Smooth muscle cell of the brain vasculature (primary cell): ENCODE measurements at places on chromosomes 2 and 18.

GRCh38 chr2:191740759-191741158, 62.8 kb downstream of the NABP1 start:
- no peak for DNase-seq

DNA sequence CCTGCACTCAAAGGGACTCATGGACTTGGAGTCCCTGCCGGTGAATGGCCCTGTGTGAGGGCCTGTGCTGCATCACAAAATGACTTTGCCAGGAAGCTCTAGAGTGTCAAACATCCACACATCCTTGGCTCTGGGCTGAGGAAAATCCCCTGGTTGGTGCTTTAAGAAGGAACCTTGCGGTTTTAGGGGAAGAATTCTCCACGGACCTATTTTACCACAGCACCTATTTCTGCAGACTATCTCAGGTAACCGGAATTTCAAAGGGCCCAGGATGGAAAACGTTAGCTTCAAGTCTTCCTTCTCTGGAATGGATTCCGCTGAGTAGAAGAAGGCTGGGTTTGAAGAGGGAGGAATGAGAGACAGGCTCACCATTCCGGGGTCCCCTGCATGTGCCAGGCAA, 166.2 kb downstream of the ALK start:
- DNase-seq = no peak

DNA sequence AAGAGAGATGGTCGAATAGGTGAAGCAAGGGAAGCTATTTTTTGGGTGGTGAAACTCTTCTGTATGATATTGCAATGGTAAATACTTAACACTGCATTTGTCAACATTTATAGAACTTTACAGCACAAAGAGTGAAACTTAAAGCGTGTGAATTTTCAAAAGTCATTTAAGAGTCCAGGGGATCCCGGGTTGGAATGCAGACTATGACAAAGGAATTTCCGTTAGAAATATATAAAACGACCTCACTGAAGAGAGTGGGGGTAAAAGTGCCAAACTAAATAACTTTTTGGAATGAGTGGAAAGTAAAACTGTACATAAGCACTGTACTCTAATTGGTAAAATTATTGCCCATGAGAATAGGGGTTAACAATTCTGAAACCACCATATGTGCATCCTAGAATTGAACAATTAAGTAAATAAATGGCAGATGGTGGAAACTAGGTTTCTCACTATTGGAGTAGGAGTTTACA, 191.0 kb upstream of the FN1 start:
- no peak for DNase-seq

- DNase-seq = no peak
Observed at GRCh38 chr2:226050822-226051221, 651.3 kb downstream of the NYAP2 start.

DNA sequence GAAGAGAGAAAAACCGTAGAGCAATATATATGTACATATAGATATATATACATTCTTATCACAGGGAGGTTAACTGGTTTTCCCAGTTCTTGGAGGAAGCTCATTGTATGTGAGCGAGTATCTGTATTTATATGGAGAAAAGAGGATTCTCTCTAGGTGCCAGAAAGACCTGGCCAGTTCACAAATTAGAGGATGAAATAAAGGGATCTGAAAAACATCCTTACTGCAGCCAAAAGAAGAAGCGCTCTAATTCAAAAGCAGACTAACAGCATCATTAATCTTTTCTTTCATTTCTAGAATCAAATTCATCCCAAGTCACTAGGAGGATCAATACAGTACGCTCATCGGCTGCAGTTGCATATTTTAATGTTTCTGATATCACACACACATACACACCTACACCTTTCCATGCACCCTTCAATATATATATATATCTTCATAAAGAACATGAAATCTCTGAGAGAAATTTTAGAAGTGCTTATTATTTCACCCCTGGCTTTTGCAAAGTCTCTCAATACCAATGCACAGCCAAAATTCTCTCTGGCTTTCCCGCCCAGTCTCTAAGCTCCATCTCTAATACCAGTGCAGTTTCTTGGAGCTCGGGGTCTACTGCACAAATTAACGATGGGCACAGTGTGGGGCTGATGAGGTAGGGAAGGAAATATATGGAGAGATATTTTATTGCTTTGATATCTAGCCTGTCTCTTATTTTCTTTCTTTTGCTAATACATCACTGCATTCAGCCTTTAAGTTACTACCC, 731 bp downstream of the NRXN1 start:
- no peak for DNase-seq

GRCh38 chr2:86786001-86786536, 4.6 kb downstream of the CD8A start:
- no peak for DNase-seq

- no peak for DNase-seq
Observed at GRCh38 chr2:205849136-205849535, 166.8 kb downstream of the NRP2 start.

DNA sequence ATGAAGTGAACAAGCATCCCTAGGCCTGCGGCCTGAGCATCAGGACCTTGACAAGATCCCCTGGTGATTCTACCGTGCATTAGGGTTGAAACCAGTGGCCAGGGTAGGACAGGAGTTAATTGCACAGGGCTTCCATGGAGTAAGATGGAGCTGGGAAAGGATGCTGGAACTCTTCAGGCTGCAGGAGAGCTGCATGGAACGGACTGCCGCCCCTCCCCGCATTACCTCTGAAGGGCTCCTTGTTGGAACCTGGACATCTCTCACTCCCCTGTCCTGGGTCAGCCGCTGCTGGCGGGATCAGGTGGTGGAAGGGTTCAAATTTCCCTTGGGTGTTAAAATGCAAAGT, 156.6 kb upstream of the ID2 start:
- DNase-seq = no peak

GRCh38 chr2:203578759-203579643, 43.9 kb upstream of the RAPH1 start:
- no peak for DNase-seq

DNA sequence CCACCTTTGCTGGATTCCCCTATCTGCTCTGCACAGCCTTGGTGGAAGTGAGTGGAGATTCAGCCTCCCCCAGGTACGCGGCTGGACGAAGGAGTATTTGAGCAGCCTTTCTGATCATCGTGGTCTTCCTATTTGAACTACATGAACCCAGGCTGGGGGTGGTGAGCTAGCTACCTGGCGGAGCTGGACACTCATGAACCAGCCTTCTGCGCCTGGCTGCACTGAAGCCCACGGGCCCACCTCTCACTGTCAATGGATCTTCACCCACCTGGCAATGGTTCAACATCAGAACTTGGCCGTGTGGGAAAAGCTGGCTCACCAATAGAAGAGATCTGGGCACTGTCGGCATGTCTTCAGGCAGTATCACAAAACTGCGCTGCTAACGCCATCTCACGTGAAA, 35.4 kb downstream of the ANKMY1 start:
- no peak for DNase-seq

GRCh38 chr2:165533331-165533730, 63.8 kb downstream of the CSRNP3 start:
- DNase-seq = no peak

DNA sequence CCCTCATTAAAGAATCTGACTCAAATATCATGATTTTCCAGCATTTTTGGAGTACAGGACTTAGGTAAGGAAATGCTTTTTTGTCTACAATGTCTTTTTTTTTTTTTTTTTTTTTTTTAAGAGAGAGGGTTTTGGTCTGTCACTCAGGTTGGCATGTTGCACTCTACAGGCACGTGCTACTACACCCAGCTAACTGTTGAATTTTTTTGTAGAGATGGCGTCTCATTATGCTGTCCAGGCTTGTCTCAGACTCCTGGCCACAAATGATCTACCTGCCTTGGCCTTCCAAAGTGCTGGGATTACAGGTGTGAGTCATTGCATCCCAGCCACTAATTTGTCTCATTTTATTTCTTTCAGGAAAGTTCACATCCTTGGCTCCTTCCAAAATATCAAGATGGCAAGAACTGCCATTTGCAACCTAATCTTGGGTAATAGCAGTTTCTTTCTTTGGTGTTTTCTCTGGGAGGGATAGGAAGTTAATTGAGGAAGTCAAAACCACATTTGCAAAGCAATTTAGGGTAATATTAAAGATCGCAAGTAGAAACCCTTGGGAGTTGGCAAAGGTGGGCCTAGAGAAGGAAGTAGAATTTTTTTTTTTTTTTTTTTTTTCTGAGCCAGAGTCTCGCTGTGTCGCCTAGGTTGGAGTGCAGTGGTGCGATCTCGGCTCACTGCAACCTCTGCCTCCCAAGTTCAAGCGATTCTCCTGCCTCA, 15.5 kb downstream of the PNO1 start:
- DNase-seq = no peak

GRCh38 chr2:37283207-37283606, 41.4 kb downstream of the PRKD3 start:
- peak; percentile 54 for DNase-seq

DNA sequence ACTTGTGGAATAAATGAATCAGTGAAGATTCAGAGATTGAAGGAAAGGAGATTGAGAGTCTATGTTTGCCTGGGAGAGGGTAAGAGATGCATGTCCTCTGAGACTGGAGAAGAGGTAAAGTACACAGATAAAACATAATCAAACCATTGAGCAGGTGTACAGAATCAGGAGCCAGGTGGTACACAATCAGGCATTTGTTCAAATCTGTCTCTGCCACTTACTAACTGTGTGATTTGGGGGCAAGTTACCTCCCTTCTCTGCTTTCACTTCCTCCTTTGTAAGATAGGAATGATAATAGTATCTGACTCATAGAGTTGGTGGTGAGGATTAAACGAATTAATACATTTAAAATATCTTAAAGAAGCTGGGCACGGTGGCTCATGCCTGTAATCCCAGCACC, 94.0 kb downstream of the CDK15 start:
- DNase-seq = no peak

DNA sequence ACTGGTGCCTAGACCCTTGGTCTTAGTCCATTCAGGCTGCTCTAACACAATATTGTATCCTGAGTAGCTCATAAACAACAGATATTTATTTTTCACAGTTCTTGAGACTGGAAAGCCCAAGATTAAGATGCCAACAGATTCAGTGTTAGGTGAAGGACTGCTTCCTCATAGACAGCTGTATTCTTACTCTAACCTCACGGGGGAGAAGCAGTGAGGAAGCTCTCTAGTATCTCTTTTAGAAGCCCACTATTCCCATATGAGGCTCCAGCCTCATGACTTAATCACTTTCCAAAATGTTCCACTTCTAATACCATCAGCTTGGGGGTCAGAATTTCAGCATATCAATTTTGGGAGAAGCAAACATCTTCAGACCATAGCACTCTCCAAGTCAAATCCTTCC, 833.4 kb downstream of the LRRTM4 start:
- DNase-seq = no peak

DNA sequence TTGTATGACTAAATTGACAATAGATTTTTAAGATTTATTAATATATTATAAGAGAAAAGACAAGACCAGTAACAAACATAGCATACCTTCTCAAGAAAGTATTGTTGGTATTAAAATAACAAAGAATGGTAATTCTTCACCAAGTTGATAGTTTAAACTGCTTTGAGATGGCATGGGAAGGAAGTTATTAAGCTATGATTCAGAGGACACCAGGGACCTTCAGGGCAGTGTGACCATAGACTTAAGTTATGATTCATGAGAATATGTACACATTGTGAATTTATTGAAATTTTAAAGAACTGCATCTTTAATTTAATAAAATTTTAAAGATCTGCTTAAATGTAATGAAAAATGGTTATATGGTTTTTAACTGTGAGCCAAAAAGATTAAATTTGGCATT, 205.7 kb downstream of the DSEL start:
- peak; percentile 28 for DNase-seq

DNA sequence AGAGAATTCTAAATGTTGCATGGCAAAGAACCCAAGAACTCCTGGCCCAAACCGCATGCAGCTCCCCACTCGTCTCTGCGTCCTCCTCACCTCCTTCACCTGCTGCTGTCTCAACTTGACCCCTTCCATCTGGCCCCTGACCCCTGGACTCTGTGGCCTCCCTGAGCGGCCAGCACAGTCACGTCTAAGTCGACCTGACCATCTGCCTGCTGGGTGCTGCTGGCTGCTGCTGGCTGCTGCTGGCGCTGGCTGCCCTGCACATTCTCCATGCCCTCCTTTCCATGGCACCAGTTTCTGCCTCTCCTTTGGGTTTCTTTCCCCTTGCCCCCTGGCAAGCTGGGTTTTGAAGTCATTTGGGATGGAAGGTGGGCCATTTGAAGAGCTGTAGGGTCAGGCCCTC, 30.1 kb upstream of the ASB1 start:
- DNase-seq = no peak

- no peak for DNase-seq
Observed at GRCh38 chr18:79785831-79786230, 11.9 kb upstream of the KCNG2 start.

DNA sequence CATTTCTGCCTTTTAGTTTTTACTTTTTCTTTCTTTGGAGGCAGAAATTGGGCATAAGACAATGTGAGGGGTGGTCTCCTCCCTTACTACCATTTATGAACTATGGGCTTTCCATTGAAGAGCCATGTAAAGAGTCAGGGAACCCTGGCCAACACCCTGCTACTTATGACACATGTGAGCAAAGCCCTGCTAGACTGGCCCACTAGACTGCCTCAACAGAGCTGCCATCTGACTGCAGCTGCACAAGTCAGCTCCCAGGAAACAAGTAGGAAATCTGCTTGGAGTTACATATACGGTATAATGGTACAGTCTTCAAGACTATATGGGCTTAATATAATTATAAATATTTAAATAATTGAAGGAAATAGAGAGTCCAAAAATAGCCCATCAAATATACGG, 816.8 kb downstream of the TRIB2 start:
- no peak for DNase-seq

DNA sequence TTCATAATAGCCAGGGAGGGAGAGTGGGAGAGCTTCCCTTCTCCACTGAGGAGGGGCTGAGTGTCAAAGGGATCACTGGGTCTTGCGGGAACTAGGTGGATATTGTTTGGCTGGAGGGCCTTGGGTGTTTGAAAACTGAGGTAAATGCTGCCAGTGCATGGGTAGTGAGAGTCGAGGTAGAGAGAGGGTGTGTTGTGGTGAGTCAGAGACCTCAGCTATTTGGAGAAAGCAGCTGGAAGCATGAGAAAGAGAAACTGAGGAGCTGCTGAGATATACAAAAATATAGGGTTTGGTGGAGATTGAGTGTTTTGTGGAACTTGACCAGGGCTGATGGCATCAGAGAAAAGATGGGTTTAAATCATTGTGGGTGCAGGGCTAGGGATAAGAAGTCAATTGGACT, 127.0 kb upstream of the CCDC195 start:
- DNase-seq = no peak
